Bronchial epithelial cell (primary cell): ENCODE measurements at places on chromosomes 1 and 21. TPM values are rescaled to one million over a fixed set of nuclear protein-coding genes. Genes with fewer than 3 reads are reported as not detected.

DNA sequence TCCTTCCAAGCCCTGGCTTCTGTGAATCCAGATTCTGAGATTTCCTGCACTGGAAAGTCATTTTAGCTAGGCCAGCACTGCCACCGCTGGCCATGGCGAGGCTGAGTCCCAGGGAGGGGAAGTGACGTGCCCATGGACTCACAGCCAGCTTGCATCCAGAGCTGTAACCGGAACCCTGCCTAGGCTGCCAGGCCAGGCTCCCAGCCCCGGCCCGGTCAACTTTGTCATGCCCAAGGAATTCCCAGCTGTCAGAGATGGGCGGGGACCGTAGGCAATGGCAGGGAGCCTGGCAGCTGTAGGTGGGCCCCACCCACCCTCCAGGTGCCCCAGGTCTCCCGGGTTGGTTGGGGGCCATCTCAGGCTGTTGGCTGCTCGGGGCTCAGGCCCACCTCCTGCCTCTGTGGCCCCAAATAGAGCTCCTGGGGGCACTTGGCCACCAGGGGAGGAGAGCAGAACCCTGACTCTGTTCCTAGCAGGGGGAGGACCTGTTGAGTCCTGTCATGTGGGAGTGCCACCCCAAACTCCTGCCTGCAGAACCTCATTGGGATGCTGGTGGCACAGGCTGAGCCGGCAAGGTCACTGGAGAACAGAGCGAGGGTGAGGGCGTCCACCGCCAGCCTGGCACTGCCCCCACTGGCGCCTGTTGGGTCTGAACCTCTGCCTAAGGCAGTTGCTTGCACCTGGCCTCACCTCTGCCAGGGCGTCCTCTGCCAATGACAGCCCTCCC is 57.8 kb downstream of the FOXO6 start:
- DNase-seq, result peak; percentile 92

DNA sequence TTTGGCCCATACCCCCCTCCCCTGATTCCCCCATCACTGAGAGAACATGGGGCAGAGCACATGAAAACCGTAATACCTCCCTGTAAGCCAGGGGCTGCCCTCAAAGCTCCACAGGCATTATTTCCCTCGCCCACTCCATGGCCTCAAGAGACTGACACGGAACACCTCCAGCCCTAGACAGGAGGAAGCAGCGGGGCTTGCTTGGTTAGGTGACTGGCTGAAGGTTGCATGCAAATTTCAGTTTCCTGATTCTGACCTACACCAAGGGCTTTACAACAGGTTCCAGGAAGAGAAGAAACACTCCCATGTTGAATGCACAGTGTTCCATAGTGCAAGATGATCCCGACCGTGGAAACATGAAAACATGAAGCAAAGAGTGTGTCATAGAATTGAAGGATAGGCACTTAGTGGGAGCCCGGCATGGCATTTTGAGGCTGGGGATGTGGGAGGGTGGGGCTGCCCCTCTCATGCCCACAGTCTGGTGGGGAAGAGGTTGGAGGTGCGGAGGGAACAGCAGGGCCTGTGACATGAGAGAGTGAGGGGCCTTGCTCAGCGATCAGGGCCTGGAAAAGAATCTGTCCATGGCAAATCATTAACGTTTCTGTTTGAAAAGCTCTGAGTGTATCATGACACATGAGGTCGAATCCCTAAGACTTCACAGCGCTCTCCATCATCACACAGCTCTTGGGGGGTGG is 33.5 kb downstream of the GPR137B start:
- DNase-seq, result no peak

GRCh38 chr1:93036672-93037071 is 42.4 kb upstream of the MTF2 start:
- no peak for DNase-seq

DNA sequence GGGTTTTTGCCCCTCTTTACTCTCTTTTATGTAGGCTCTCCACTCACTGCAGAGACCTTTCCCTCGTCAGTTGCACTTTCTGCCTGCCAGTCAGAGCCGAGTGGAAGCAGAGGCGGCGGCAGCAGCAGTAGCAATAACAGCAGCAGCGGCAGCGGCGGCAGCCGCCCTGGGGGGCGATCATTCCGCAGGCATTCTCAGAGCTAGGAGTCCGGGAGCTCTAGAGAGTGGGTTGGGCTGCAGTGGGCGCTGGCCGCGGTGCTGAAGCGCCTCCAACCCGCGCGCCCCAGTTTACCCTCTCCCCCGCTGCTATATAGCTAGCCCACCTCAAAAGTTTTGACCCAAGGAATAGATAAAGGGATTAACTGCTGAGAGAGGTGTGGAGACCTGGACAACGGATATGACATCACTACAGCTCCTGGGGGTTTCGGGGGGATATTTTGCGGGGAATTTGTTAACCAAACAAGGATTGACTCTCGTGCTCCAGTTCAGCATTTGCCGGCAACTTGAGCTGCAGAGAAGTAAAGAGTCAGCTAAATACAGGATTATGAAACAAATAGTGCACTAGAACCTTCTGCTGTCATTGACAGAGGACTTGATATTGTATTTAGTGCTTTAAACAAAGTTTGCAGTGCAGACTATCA is at the start of gene OLFM3:
TSS of gene OLFM3 (minus strand) at position 102 of the 641 bp plus-strand sequence.
- DNase-seq, result no peak

- DNase-seq, result no peak
These were observed 23.6 kb upstream of the SLC19A2 start for GRCh38 chr1:169509354-169509753.

DNA sequence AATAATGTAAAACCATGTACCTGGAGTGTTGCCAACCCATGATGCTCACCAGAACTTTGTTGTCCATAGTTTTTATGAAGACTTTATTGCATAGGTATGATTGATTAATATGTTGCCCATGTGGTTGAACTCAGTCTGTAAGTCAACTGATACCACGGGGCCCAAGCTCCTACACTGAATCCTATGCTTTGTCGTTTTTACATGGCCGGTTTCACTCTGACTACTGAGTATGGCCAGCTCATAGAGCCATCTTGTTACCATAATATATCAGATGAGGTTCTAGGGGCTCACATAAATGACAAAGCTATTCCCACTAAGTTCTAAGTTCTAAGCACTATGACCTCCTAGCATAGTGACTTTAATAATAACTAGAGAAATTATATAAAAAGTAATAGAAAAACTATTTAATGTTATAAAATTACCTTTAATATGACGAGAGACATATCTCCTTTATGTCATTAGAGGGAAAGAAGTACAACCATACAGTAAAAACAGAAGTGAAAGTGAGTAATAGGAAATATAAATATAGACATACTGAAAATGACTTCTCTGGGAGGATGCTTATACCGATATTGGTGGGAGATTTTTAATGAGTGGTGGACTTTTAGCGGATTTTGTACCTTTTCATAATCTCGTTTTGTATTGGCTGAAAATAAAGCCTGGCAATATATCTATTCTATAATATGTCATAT is 983.4 kb upstream of the PRMT6 start:
- DNase-seq, result no peak

DNA sequence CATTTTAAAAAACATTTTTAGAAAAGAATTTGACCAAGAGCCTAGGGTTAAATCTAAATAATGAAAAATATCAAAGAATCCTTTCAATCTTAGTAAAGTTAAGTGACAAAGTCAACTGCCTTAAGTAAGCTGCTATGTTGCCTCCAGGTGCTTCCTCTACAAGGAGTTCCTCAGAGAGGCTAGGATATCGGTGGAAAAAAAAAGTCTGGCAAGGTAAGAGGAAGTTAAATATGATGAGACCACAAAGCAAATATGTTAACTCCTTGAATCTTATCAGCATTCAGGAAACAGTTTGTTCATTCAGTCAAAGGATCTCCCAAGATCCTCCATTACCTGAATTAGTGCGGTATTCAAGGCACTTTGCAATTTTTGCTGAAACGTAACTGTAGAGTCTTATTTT is 563.5 kb downstream of the PTPRC start:
- peak; percentile 67 for DNase-seq

REN gene
- total RNA-seq, result 0.26 TPM in 2 replicates

DNA sequence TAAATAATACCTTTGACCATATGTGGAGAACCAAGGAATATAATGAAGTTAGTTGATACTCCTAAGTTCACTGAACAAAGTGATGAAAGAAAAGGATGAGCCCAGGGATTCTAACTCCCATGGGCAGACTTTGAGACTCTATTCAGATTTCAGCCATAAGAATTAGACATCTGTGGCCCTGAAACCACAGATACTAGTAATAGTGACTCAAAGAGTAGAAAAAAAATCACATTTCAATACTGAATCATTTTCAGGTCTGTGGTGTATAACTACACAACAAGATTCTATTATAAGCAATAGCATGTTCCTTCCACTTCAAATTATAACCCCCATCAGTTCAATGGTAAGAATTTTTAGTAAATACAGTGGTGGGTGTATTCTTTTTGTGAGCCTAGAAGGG is 16.4 kb upstream of the F13B start:
- no peak for DNase-seq

- DNase-seq, result peak; percentile 78
These were observed 114.2 kb downstream of the BCAR3 start for GRCh38 chr1:93567255-93567918.

- no peak for DNase-seq
These were observed 66.6 kb downstream of the UBIAD1 start for GRCh38 chr1:11339346-11340232.

- DNase-seq, result no peak
These were observed 89.3 kb downstream of the EPHB2 start for GRCh38 chr1:22799971-22800370.

DNA sequence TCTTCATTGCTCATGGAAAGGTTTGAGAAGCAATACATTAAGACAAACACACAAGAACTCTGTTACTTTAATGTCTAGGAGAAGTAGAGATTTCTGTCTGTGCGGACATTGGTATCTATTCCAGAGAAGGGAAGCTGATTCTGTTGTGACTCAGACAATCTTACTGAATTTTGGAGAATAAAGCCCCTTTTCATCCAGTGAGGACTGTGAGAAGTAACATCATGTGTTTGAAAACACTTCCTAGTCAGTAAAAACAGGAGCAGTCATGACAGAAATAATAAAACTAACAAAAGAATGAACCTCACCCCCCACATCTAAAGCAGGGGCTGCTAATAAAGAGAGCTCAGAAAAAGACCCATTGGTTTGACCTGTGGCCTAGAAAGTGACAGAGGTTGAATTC is 46.6 kb downstream of the NEK7 start:
- no peak for DNase-seq

DNA sequence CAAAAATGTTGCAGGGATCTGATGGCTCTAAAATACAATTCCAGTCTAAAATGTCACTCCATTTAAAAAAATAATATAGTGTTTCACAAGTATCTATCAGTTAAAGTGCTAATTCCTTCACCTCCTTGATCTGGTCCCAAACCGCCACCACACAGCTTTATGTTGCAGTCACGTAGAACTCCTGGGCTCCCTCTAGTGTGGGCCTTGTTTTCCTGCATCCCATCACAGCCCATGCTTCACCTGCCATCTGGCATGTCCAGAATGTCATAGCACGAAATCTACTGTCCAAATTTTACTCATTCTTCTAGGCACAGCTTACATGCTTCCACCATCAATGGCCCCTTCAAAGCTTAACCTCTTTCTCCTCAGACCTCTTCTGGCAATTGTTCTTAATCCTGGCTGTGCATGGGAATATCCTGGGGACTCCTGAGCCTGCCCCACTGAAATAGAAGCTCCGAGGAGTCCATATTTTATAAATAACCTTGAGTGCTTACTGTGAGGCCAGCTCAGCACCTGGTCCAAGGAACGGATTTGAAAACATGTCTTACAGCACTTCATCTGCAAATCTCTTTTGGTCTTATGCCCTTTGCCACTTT is 15.5 kb downstream of the FYB2 start:
- DNase-seq, result peak; percentile 37

- no peak for DNase-seq
These were observed 10.6 kb downstream of the PDZK1 start for GRCh38 chr1:145696630-145696960.

GRCh38 chr1:157487096-157487495 is 65.2 kb downstream of the FCRL5 start:
- DNase-seq, result no peak

GRCh38 chr1:56825436-56825835 is 6.2 kb upstream of the FYB2 start:
- peak; percentile 90 for DNase-seq

- no peak for DNase-seq
These were observed 95.0 kb downstream of the EPHB2 start for GRCh38 chr1:22805672-22806038.

DNA sequence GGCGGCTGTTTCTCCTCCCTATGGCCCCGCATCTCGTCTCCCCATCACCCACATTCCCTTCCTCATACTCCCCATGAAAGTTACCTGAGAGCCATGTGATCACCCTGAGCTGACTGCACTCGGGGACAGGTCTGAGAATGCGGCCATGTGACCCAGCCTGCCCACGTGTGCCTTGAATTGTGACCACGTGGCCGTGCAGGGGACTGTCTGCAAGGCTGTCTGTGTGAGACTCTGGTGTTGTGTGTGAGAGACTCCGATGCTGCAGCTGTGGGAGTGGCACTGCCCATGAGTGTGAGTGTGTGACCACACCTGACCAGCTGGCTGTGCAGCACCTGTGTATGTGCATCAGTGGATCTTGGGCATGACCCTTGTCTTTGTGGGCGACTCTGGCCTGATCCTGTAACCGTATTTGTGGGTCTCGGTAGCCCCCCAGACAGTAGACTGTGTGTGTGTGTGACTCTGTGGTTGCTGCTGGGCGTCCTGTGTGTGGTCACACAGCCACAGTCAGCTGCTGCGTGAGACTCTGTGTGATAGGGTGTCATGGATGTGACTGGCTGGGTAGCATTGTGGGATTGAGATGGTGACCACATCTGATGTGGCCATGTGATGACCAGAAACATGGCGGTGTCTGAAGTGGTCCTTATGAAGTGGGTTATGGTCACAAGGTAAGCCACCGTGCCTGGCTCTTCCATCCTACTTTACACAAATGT is 56.8 kb upstream of the KDM4A start:
- DNase-seq, result no peak

- no peak for DNase-seq
These were observed 27.1 kb downstream of the POU2F1 start for GRCh38 chr1:167247754-167248153.

DNA sequence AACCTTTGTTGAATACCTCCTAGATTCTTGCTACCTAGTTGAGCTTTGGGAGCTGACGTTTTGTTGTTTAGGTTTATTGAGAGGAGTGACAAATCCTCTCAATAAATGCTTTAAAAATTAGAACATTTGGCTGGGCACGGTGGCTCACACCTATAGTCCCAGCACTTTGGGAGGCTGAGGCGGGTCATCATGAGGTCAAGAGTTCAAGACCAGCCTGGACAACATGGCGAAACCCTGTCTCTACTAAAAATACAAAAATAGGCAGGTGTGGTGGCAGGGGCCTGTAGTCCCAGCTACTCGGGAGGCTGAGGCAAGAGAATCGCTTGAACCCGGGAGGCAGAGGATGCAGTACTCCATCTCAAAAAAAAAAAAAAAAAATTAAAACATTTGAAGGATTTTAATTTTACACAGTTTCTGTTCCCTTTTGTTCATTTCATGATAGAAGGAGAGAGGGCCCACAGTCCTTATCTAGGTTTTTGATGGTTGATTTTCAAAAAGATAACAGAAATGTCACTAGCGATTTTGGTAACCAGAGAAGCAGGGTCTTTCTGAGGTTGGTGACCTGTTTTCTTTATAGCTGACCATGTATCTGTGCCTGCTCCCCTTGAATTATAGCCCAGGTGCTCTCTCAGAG is 44.2 kb upstream of the PIGV start:
- no peak for DNase-seq

- no peak for DNase-seq
These were observed 190.4 kb upstream of the TNR start for GRCh38 chr1:175933801-175934200.

- DNase-seq, result peak; percentile 48
These were observed 12.8 kb downstream of the TRAPPC10 start for GRCh38 chr21:44024887-44025353.
